ENCODE measurements at places on chromosomes 16 and 17.

GRCh38 chr17:59846394-59847165, 46.2 kb downstream of the TUBD1 start:
- DNase-seq = peak; percentile 97

DNA sequence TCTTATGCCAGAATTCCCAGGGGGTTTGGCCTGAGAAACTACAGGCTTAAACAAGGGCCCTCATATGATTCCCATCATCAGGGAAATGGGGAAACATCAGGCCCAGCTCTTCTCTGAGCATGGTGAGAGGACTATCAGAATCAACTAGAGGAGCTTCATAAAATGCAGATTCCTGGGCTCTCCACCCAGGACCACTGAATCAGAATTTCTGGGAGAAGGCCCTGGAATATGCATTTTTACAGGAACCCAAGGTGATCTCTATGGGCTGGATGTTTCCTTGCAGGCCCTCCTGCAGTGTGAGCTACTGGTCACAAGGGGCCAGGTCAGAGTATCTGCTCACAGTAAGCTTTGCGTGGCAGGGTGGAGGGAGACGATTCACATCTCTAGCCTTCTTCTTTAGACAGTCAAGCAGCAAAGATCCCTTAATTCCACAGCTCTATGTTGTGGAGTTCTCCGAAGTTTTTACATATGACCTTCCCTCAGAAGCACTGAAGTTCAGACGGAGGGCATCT, 38.8 kb upstream of the HOXB13 start:
- DNase-seq = no peak

DNA sequence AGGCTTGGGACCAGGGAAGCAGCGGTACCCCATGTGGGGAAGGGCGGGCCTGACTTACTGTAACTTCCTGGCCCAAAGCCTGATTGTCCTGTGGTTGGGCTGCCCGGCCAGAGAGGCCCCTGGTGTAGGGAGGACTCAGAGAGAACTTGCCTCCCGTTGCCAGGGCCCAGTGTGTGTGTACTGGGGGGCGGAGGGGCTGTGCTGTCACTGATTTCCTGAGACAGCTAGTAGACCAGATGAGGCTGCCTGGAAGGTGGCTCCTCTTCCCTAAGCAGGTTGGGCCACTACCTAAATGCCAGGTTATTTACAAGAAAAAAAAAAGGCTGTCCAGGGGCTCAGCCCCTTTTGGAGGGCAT, 16.7 kb downstream of the SOCS3 start:
- no peak for DNase-seq

GRCh38 chr17:12613566-12613965, 52.1 kb upstream of the MYOCD start:
- DNase-seq = no peak

GRCh38 chr16:52812678-52813556, 239.8 kb downstream of the CHD9NB start:
- no peak for DNase-seq

- no peak for DNase-seq
These were observed 59.7 kb downstream of the YWHAE start for GRCh38 chr17:1340371-1340770.

DNA sequence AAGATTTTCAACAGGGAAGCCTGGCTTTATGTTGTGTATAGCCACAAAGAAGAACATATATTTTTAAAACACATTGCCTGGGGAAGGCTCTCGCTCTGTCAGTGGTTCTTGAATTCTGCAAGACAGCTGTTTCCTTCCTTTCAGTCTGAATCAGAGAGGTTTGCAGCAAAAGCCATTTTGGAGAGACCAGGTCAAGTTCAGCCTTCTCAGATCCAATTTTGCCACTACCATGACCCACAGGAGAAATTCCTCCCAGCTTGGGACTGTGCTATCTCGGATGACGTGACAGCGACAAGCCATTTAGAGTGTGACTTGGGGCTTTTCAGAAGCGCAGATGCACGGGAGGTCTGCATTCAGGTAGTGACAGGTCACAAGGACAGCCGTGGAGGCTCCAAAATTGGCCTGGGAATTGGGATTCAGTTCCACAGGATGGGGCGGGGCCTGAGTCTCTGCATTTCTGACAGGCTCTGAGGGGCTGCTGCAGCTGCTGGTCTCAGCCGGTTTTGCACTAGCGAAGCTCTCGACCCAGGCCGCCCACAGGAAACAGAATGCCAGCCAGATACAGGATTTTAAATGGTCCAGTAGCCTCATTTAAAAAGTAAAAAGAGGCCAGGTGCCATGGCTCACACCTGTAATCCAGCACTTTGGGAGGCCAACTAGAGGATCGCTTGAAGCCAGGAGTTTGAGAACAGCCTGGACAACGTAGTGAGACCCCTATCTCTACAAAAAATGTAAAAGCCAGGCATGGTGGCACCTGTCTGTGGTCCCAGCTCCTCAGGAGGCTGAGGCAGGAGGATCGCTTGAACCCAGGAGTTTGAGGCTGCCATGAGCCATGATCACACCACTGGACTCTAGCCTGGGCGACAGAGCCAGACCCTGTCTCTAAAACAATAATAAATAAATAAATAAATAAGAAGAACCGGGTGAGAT, 196.6 kb upstream of the CIBAR2 start:
- no peak for DNase-seq

- DNase-seq = no peak
These were observed 5.9 kb upstream of the METRNL start for GRCh38 chr17:83073389-83074063.

DNA sequence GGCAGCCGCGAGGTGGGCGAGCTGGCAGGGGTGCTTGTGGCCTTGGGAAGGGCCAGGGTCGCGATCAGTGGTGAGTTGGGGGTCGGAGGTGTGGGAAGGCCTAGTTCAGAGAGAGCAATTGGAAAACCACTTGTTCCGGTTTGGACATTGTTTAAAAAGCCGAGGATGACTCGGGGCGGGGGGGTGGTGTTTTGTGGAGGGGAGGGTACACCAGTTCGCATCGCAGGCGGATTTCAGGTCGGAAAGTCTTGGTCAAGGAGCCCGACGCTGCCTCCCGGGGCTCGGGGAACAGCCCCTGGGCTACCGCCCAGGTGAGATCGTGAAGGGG, 66.4 kb downstream of the KPNA2 start:
- DNase-seq = no peak

- DNase-seq = no peak
These were observed 13.9 kb downstream of the TOP3A start for GRCh38 chr17:18300725-18301480.

DNA sequence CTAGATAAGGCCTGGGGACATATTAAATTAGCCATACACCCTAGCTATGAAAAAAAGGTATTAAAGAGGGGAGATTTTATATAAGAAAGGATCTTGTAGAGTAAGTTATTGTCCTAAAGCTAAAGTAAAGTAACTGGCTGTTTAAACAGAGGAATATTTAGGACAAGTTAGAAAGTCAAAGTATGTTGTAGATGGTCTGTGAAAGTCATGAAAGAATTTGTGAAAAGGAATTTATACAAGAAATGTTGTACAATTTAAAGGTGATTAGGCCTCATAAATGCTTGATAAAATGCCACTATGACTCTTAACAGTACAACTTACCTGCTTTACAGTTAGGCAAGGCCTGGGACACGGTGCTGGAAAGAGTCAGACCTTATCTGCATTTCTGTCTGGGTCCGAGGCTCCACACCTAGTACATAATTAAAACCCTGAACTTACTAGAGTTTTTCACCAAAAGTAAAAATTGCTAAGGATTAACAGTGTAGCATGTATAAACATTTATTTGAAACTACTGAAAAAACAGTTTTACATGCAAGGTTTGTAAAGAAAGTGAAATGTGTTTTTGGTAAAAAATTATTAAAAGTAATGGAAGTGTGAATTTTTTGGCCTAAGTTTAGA, 445.3 kb upstream of the TOM1L1 start:
- no peak for DNase-seq

DNA sequence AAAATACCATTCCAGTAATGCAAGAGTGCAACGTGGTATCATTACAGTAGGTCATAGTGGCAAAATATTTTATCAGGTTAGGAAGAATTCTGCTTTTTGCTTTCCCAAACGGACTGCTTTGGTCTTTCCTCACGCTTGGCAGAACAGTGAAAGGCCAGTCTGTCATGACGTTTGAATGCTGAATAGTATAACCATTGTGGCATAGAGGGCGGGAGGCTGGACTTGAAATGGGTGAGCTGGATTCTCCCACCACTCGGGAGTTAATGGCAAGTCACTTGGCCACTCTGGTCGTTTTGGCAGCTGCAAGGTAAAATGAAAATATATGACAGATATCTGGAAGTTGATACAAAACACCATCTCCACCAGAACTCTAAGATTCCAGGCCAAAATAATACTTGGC, 391.2 kb downstream of the MAF start:
- DNase-seq = no peak

DNA sequence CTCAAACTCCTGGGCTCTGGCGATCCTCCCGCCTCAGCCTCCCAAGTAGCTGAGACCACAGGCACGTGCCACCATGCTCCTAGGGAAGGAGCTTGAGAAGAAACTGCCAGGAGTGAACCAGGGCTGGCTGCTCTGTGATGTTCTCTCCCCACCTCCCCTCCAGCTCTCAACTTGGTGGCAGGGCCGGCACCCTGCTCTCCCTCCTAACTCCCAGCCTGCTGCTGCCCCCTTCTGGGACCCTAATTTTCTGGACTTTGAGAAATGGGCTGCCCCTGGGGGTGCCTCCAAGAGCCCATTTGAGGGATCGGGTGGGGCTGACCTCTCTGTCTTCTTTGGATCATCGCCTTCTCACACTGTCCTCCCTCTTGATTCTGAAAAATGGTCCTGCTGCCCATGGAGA, 14.9 kb upstream of the STAT3 start:
- DNase-seq = no peak

DNA sequence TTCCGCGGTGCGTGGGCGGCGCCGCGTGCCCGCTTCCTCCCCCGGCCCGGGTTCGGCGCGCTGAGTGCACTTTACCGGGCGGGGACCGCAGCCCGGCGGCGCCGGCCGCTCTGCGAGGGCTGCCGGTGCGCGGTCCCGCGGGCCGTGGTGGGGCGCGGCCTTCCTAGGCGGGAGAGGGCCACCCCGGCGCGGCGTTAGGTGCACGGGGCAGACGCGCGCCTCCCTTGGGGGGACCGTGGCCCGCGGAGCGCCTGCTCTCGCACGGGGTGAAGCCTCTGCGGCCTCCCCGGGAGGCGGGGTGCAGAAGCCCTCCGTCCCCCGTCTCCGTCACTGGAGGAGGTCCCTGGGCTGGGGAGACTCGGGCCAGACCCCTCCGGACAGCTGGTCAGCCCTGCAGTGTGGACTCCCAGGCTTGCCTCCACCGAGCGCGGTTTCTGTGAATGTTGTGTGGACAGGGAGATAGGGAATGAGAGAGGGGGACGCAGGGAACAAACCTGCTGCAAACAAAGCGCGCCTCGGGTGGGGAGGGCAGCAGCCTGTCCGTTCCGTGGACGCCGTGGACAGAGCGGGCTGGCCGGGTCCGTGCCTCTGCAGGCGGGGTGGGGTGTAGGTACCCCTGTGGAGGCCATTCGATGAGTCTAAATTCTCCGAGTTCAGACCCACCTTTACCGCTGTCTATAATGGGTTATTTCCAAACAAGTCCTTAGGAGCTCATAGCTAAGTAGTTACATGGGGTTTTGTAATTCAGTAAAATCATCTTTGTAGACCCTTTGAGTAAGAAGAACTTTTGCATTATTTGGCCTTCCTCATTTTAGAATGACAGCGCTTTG, 721 bp downstream of the TBCD start:
- no peak for DNase-seq

GRCh38 chr16:22888791-22889190, 74.8 kb downstream of the HS3ST2 start:
- no peak for DNase-seq

- no peak for DNase-seq
These were observed 4.3 kb downstream of the SPPL2C start for GRCh38 chr17:45848868-45849535.

DNA sequence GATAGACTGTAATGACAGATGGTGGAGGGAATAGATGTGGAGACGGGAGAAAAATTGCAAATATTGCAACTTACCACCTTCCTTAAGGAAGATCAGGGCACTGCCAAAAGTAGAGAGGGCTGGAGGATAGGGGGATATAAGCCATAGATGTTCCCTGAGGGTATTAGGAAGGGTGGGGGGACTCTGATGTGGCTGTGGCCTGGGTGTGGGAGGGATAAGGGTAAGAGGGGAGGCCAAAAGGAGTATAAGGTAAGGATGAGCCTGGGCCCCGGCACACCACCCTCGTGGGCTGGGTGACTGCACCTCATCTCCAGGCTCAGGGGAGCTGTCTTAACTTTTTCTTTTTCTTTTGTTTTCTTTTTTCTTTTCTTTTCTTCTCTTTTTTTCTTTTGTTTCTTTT, 30.6 kb upstream of the BRD7 start:
- DNase-seq = no peak

- DNase-seq = no peak
These were observed 23.0 kb downstream of the RANBP10 start for GRCh38 chr16:67783353-67783725.

GRCh38 chr17:44320066-44320465, 4.6 kb downstream of the SLC25A39 start:
- no peak for DNase-seq

DNA sequence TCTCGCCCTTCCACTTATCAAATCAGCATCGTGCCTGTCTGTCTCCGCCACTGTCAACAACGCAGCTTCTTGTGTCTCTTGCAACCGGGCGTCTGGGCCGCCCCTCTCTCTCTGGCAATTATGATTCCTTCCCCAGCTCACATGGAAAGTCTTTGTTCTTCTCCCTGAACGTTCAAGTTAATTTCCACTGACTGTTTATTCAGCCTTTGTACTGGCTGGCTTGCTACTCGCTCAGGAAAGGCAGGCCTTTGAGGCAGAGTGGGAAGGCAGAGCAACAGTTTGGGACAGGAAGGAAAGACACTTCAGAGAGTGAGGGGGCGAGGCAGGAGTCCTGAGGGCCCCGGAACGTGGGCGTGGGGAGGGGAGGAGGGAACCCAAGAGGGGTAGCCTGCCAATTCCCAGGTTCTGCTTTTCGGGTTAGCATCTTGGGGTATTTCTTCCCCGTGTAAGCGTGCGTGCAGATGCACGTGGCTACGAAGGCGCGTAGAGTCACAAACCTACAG, 50.8 kb downstream of the AKAP1 start:
- peak; percentile 75 for DNase-seq

- DNase-seq = peak; percentile 86
These were observed 820 bp downstream of the TLCD1 start for GRCh38 chr17:28725166-28725659.

DNA sequence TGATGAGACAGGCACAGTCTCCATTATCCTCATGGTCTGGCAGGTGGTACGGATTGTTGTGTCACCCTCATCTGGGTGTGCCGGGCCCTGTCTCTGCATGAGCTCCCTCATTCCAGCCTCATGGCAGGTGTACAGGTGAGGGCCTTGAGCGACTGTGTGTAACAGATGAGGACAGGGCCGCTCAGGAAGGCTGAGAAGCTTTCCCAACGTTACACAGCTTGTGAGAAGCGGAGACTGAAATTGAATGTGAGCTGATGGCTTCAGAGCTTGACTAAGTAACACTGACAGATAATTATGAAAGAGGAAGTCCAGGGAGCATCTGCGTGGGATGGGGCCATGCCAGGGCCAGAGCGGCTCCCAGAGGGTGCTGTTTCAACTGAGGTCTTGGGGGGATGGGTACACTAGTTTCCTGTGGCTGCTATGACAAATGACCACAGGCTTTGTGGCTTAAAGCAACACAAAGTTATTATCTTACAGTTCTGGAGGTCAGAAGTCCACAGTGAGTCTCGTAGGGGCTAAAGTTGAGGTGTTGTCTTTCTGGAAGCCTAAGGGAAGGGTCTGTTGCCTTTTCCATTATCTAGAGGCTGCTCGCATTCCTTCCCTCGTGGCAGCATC, 36.7 kb downstream of the CMIP start:
- DNase-seq = no peak

- DNase-seq = no peak
These were observed 23.5 kb upstream of the MAP2K6 start for GRCh38 chr17:69390795-69391501.

Data from NCI-H510A treated with DMSO at 0.1 percent for 48 hours (cell line).